ENCODE measurements at places on chromosomes 3 and 15.
A peak's percentile ranks its signal among the peaks of the same experiment; 100 is the strongest.

DNA sequence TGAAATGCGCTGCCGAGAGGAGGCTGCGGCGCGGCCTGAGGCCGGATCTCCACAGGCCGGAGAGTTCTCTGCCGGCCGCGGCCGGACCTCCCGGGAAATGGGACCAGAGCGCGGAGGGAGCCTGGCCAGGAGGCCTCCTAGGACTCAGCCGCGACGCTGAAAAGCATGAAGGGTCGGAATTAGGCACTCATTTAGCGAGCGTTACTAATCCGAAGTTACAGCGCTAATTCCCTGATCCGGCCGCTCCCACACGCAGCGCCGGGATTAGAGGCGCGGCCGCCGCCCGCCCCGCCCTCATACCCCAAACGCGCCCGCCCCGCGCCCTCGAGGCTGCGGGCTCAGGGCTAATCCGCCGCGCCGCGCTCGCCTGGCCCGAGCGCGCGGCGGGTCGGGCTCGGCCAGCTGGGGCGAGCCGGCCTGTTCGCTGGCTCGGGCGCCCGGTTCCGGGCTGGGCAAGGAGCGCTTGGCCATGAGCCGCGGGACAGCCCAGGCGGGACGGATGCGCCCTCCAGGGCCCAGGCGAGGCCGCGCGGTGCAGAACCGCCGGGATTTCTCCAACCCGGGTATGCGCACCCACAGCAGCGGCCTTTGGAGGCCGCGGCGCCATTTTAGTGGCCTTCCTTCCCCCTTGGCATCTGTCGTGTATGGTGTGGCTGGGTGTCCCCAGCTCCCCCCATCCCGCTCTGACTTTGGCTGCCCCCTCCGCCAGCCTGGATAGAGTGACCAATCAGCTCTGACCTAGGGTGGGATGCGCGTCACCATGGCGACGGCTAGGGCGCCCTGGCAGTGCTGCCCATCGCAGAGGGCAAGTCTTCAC is 36.8 kb upstream of the POLG start:
- DNase-seq: no peak

DNA sequence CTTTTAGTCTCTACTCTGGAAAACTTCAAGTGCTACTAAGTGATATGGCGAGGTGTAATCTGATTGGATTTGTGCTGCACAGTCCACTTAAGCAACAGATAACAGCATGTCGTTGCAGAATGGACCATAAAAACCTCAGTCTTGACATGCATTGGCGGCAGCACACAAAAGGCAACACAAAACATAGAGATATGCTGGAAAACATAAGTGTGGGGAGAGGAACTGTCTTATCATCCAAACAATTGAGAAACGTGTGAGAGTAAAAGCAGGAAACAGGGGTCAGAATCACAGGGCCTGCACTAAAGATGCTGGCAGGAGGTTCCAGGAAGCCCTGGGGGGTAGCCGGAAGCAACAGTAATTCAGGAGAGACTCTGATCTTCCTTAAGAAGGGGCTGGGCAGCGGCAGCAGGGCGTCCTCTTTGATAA is 82.1 kb downstream of the CGNL1 start:
- DNase-seq: no peak

GRCh38 chr3:66430876-66431275 is 69.9 kb downstream of the LRIG1 start:
- no peak for DNase-seq

GRCh38 chr15:57108296-57108695 is 189.9 kb downstream of the TCF12 start:
- no peak for DNase-seq

DNA sequence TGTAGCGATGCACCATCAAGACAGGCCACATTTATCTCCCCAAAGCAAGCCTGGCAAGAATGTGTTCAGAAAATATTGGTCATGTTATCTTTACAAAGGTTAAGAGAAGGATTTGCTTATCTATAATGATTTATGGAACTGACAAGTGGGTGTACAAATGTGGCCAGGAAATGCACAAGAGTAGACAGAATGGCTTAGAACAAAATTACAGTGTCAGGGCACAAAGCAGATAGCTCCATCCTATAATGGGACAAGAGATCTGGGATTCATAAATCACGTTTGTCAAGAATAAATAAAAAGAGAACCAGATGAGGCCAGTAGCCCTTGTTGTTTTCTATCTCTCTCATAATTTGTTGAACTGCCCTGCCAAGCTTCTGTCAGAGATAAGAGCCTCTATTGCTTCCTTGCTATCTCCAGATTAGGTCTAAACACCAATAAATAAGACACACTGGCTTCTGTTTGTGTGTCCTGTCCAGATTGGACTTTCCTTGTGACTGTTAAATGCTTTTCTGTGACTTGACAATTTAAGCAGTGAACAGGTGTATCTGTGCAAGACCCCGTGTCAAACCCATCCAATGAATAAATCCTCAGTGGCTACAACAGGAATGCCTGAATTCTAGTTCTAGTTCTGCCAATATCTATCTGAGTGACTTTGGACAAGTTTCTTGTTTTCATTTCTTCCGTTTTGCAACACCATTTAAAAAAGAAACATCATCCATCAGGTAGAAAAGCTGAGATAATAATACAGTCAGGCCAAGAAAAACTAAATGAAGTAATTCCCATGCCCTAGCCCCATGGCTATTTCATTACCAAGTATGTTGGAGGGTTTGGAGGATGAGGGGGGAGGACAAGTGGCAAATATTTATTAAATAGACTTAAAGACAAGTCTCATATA is 157.2 kb downstream of the DCLK3 start:
- no peak for DNase-seq

- peak; percentile 4 for DNase-seq
These were observed 300.0 kb upstream of the TPM1 start for GRCh38 chr15:62742409-62743171.

DNA sequence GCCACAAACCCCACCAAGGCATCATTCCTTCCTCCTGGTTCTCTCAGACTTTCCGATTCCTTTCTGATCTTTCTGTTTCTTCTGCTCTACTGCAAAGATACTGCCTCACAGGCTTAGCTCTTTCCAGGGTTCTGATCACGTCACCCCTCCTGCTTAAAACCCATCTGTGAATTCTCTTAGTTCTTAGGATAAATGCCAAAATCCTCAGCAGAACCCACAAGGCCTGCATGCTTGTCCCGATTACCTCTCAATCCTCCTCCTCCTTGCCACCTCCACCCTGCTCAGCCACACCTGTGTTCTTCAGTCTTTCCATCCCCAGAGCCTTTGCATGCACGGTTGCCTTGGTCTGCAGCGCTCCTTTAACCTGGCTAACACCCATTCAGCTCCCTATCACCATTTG is 84.0 kb downstream of the SRGAP3 start:
- DNase-seq: no peak

DNA sequence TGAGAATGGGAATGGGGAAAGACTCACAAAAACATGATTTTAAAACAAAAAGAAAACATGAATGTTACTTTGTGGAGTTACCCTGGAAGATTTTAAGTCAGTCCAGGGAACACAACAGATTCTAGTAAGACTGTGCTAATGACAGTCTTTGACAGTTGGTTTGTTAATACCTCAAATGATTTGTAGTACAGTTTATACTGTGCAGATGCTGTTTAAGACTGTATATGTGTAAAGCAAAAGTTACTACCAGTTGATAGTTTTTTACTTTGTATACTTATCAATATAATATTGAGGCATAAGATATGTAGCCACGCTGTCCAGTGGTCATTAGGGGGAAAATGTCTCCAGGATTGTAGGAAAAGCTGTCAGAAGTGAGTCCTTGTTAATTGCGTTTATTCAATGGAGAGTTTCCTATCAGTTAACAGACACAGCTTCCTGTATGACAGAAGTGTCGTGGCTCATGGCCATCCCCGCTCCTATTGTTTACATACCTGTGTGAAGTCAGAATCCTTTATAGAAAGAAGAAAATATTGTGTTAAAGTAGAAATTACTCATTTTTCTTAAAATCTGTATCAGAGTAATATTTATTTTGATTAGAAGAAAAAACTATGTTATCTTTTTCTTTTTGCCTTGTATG is 36.0 kb downstream of the NKIRAS1 start:
- no peak for DNase-seq

- no peak for DNase-seq
These were observed 217.8 kb downstream of the SOX2 start for GRCh38 chr3:181929501-181929900.

- no peak for DNase-seq
These were observed 221.8 kb downstream of the THRB start for GRCh38 chr3:24272875-24273274.

GRCh38 chr15:91099616-91099994 is 452 bp upstream of the SV2B start:
- DNase-seq: no peak

GRCh38 chr3:72266016-72266370 is 481.0 kb upstream of the PROK2 start:
- DNase-seq: no peak

DNA sequence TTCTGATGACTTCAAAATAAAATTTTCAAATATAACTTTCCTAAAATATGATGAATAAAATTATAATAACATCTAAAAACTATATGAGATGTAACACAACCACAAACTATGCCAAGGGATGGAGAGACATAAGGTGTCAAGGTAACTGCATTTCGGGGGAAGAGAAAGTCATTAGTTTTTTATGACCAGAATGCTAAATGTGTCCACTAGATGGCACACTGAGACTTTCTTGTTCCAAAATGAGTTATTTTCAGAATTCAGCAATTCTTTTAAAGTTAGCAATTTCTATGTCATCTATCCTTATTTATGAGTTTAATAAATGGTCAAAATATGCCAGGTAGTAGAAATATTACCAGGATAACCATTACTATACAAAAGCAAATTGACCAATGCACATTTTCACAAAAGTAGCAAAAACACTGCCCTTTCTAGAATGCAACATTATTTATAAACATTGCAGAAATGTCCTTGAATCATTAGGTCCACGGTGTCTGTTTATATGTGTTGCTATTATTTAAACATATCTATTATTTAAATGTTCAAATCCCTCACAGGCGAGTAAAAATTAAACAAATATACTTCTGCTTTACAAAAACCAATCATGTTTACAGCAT is 374.2 kb downstream of the PLCL2 start:
- no peak for DNase-seq

DNA sequence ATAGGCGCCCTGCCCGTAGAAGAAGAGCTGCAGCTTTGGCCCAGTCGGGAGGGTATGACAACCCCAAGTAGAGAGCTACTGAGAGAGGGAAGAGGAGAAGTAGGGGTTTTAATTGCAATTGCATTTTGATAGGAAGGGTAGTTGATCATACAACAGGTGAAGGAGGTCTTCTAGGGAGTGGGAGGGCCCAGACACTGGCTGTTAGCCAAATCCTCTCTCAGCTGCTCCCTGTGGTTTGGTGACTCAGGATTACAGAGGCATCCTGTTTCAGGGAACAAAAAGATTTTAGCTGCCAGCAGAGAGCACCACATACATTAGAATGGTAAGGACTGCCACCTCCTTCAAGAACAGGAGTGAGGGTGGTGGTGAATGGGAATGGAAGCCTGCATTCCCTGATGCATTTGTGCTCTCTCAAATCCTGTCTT is 408.9 kb upstream of the THBS1 start:
- DNase-seq: peak; percentile 10

DNA sequence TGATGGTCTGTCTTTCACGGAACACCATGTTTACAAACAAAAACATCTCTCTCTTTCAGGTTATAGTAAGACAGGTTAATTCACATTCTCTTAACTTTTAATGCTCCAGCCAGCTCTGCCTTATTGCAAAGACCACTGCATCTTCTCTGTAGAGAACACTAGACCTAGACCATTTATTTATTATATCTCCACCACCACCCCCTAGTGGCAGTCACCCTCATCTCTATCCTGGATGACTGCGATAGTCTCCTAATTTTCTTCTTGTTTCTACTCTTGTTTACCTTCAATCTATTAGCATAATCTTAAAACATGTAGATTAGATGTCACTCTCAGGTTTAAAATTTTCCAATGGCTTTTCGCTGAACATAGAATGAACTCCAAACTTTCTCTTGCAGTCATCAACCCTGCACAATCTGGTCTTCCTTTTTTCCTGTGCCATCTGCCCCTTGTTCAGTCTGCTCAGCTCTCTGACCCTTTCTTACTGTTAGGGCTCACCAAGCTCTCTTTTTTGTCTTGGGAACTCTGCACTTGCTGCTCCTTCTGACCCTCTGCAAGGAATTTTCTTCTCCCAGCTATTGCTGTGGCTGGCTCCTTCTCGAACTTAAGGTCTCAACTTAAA is 155.6 kb downstream of the SQOR start:
- DNase-seq: no peak

- no peak for DNase-seq
These were observed 8.2 kb upstream of the VGLL4 start for GRCh38 chr3:11651900-11652299.

DNA sequence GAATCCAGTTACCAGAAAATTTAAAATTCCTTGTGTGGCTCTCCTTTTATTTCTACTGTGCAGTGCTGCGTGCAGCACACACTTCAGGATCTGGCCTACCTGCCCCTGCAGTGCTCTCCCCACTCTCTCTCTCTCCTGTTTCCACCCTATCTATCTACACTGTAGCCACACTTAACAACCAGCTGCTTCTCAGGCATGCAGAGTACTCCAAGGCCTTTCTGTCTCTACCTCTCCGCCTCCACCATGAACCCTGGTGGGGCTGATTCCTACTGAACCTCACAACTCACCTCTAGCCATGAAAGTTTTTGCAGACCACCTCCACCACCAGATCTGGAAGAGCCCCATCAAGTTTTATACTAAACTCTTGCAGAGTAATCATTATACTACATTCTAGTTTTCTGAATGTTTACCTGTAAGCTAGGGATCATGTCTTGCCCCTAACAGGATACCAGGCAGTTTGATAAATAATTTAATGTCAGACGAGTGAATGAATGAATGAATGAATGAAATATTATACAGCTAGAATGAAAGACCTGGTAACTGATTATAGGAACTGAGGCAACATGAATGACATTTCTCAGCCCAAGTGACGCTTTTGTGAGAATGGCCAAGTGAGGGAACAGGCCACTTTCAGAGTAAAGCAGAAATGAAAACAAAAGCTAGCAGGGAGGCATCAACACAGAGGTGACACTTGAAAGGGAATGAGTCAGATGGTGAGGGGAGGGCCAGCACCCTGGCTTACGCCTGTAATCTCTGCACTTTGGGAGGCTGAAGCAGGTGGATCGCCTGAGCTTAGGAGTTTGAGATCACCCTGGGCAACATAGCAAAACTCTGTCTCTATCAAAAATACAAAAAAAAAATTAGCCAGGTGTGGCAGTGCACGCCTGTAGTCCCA is 363.5 kb downstream of the FOXP1 start:
- DNase-seq: no peak

DNA sequence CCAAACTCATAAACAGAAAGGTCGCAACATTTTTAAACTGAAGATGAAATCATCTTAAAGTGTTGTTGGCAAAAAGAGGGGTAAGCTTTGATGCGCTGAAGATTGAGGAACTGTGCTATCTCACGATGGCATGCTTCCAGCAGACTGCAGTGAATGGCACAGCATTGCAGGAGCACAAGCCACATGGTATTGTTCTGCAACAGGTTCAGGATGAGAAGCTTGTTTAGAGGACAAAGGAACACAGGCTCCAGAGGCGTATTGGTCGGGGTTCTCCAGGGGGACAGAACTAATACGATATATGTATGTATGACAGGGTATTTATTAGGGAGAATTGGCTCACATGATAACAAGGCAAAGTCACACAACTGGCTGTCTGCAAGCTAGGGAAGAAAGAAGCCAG is 13.8 kb upstream of the PLD1 start:
- no peak for DNase-seq
